GM23248 (cell line): ENCODE measurements at places on chromosomes 12 and 14. TPM values are rescaled to one million over a fixed set of nuclear protein-coding genes. Genes with fewer than 3 reads are reported as not detected.

DNA sequence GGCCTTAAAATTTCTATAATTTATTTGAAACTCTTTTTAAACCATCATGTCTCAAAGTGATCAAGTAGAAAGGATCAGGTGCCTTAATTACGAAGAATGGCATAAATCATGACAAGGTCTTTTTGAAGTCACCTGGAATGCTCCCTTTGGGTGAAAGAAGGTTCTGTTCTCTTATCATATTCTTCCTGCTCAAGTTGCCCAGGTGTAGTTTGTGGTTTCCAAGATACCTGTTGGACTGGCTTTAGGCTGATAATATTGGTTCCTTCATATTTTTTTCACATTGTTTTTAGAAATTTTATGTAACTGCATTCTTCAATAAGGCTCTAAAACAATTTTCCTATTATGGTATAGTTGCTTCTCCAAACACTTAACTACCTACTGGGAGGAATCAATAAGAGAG, 29.2 kb downstream of the RASSF3 start:
- no peak for DNase-seq

Gene SLC35F4
- total RNA-seq, result not detected in 2 replicates

- peak; percentile 45 for DNase-seq
Measured at GRCh38 chr14:21454843-21455544, 929 bp downstream of the CHD8 start.

Gene DIO3
- not detected in 2 replicates for total RNA-seq

DNA sequence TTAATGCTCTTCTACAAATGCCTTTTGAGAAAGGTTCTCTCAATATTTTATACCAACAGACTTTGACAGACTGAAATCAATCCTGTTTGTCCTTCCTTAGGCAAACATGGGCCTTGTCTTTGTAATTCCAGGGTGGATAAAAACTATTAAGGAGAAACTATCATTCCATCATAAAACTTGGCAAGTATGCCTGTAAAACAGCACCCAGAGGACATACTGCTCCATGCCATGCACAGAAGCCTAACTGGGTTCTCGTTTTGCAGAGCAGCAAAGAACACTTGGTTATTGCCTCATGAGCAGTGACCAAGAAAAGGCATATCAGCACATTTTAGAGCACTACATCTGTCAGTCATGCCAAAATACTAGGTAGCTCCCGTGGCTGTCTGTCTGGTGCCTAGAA, 33.8 kb upstream of the PTGDR start:
- DNase-seq, result no peak

Gene FERMT2
- total RNA-seq, result 217 and 256 TPM in 2 replicates

Gene KCNH3
- total RNA-seq, result not detected in 2 replicates

Gene TBX3
- total RNA-seq, result 25.1 and 34.0 TPM in 2 replicates

DNA sequence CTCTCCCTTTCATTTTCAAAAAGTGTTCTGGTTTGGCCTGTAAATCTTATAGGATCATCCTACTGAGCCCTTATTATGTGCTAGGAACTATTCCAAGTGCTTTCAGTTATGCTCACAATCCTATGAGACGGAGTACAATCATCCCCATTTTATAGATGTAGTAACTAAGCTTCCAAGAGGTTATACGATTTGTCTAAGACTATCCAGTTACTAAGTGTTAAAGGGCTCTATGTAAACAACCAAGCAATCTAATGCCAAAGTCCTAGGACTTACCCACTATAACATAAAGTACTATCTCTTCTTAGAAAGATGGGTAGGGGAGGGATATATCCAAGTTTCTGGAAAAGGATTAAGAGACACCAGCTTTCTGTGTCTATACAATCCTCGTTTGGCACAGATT, 6.7 kb downstream of the CFL2 start:
- DNase-seq, result no peak

- no peak for DNase-seq
Measured at GRCh38 chr14:21022686-21023085, 2.2 kb downstream of the NDRG2 start.

Gene RHOJ
- 1.2 and 1.6 TPM in 2 replicates for total RNA-seq

DNA sequence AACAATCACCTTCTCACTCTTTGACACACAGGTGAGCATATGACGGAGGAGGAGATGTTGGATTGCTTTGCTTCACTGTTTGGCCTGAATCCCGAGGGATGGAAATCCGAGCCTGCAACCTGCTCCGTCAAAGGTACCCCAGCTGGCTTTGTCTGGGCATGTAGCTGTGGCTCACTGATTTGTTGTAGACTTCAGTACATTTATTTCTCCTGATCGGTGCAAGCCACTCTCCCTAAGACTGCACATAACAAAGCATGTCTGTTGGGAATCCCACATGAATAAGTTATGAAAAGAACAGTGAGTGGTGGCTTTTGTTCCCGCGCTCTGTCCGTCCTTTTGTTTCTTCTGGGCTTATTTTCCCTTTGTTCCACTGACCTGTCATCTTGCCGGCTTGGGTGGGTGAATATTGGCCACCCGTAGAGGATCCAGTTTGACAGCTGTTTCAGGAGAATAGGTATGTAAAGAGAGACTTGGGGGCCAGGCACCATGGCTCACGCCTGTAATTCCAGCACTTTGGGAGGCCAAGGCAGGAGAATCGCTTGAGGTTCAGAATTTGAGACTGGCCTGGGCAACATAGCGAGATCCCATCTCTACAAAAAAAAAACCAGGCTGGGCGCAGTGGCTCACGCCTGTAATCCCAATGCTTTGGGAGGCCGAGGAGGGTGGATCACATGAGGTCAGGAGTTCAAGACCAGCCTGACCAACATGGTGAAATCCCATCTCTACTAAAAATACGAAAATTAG, 20.0 kb upstream of the BCL7A start:
- DNase-seq, result no peak

Gene ADCK1
- 2.8 and 6.6 TPM in 2 replicates for total RNA-seq

- DNase-seq, result no peak
Measured at GRCh38 chr12:31991146-31991545, 31.9 kb downstream of the RESF1 start.

DNA sequence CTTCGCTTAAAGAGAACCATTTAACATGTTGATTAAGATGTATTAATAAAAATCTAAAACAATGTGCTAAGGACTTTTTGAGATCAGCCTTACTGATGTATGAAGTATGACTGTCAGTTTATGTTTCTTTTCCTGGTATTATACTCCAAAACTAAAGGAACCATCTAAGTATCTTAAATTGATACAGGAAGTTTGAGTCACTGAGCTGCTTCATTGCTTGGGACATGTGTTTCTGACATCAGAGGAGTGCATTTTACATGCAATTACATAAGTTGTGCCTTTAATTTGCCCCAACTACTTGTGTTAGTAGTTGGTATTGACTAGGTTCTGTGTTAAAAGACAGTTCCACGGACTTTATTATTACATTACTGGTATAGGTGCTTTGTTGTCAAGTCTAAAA, 50.9 kb downstream of the PROX2 start:
- DNase-seq, result peak; percentile 84

Gene SLC4A8
- total RNA-seq, result 2.6 and 4.3 TPM in 2 replicates

DNA sequence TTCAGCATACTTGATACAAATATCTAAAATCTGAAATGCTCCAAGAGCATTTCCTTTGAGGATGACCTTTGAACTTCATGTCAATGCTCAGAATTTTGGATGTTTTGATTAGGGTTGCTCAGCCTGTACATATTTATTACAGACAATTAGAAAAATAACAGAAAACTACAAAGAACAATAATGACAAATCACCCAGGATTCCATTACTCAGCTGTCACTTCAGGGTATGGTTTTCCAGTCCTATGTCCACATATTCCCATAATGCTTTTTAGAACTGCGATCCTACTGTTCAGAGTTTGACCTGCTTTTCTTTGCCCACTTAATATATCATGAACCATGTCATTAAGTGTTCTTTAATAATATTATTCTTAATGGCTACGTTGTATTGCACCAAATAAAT, 11.4 kb downstream of the DLGAP5 start:
- DNase-seq, result no peak

Gene AACS
- total RNA-seq, result 14.0 and 16.9 TPM in 2 replicates

- peak; percentile 95 for DNase-seq
Measured at GRCh38 chr12:67910360-67911274, 78.6 kb upstream of the IFNG-AS1 start.

DNA sequence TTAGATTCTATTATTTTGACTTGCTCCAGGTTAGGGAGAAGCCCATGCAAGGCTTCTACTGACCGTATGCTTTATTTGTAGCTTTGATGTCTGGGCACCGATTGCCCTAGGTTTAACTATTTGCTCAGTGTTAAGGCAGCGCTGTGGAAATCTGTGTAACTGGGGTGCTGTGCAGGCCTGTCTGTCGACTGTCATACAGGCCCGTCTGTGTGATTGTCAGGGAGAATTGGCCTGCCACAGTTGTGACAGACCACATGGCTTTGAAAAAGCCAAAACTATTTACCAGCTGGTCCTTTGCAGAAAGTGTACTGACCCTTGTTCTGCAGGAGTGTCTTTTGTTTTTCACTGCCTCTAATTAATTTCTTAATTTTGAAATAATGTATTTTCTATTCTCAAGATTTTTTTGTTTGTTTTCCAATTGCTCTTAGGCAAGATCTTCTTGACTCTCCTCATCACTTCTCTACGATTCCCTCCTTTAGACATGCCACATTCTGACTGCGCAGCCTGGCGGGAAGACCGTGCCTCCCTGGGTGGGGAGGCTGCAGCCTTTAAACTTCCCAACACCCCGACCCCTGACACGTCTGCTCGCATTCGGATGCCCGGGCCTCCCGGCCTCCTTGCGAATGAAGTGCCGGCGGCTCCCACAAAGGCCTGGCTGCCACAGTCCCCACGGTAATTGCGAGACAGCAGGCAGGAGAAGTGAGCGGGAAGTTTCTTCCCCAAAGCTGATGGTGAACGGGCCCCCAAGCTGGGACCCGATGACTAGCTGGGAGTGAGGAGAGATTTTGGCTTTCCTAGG, 99.0 kb upstream of the EVL start:
- DNase-seq, result no peak

GRCh38 chr14:88616697-88617096, 53.9 kb downstream of the ZC3H14 start:
- no peak for DNase-seq

Gene PZP
- total RNA-seq, result not detected in 2 replicates

DNA sequence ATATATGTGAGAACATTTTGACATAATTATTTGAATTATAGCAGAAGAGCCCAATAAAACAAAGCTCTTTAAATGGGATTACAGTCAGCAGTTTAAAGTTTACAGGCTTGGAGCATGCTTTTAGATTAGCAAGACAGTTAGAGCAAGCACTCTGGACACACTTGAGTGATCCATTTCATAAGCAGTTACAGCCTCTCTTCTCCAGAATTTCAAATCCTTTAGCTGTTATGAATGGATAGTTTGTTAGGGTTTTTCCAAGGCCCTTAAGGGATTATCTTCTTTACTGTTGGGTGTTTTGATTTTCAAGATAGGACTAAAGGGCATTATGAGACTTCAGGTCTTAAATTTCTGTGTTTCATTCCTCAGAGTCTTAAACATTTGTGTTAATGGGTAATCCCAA, 36.3 kb downstream of the BEST3 start:
- DNase-seq, result no peak

DNA sequence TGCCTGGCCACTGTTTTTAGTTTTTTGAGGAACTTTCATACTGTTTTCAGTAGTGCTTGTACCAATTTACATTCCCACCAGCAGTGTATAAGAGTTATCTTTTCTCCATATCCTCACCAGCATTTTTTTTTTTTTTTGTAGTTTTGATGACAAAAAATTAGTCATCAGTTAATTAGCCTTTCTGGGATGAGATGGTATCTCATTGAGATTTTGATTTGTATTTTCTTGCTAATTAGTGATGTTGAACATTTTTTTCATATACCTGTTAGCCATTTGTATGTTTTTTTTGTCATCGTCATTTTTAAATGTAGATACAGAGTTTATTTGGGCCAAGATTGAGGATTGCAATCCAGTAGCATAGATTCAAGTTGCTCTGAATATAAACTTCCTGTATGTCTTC, 19.3 kb downstream of the TBC1D15 start:
- DNase-seq, result no peak

GRCh38 chr12:110224379-110225304, 56.4 kb upstream of the ATP2A2 start:
- peak; percentile 92 for DNase-seq

DNA sequence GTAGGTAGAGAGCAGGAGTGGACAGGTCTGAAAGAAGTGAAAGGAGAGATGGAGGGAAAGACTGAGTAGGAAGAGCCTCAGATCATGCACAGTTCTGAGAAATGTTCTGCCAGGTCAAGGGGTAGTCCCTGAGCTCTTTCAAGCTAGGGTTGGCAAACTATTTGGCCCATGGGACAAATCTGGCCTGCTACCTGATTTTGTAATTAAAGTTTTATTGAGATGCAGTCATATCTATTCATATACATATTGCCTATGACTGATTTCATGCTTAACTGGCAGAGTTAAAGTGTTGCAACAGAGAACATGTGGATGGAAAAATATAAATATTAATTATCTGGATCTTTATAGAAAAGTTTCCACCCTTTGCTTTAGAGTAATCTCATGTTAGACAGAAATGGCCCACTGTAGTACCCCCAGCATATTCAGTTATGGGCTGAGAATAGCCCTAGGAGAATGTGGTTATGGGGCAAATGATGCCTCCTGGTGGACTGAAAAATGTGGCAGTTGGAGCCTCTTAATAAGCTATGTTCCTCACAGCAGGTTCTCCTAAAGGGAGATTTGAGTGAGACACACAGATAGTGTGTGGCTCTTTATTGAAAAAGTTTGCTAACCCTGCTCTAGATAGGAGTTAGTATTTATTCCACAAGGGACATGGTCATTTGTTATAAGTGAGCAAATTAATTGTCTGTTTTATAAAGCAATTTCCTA, 476.9 kb downstream of the LRIG3 start:
- DNase-seq, result peak; percentile 48

- no peak for DNase-seq
Measured at GRCh38 chr14:85554106-85554505, 24.2 kb downstream of the FLRT2 start.

Gene HCFC2
- total RNA-seq, result 24.0 and 26.8 TPM in 2 replicates

GRCh38 chr12:32402946-32403345, 3.6 kb downstream of the FGD4 start:
- no peak for DNase-seq

- DNase-seq, result no peak
Measured at GRCh38 chr12:53593031-53593430, 33.2 kb downstream of the ATF7 start.

GRCh38 chr14:90999299-90999698, 61.1 kb downstream of the RPS6KA5 start:
- no peak for DNase-seq

Gene HOXC12
- total RNA-seq, result not detected in 2 replicates

- peak; percentile 60 for DNase-seq
Measured at GRCh38 chr12:79454338-79454843, 236.4 kb downstream of the PAWR start.

DNA sequence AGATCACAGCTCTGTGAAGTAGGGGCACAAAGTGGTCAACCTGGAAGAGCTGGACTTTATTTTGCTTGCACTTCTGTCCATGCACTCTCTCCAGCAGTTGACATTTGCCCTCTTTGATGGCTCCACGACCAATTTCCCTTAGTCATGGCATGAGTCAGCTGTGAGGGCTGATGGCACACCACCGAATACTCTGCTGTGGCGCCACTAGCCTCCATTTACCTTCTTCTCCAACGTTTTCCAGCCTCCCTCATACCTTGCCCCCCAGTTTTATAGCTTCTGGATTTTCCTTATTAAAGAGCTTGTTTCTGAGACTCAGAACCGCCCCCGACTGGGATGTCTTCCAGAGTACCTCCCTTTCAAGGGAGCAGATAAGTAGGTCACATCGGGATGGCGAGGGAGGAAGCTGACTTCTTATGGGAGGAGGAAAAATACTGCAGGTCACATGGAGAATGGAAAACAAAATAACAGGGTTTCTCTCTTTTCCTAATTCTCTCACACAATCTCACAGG, 17.6 kb downstream of the NINJ2 start:
- peak; percentile 88 for DNase-seq

- no peak for DNase-seq
Measured at GRCh38 chr12:128795530-128796361, 28.0 kb downstream of the SLC15A4 start.
